ENCODE measurements at places on chromosomes 11 and 22.

- no peak for DNase-seq
Measured at GRCh38 chr11:117932426-117932825, 3.2 kb upstream of the TMPRSS13 start.

- DNase-seq, result no peak
Measured at GRCh38 chr22:31019191-31019930, 50.3 kb downstream of the TUG1 start.

- DNase-seq, result no peak
Measured at GRCh38 chr11:10317776-10318526, 13.1 kb downstream of the ADM start.

DNA sequence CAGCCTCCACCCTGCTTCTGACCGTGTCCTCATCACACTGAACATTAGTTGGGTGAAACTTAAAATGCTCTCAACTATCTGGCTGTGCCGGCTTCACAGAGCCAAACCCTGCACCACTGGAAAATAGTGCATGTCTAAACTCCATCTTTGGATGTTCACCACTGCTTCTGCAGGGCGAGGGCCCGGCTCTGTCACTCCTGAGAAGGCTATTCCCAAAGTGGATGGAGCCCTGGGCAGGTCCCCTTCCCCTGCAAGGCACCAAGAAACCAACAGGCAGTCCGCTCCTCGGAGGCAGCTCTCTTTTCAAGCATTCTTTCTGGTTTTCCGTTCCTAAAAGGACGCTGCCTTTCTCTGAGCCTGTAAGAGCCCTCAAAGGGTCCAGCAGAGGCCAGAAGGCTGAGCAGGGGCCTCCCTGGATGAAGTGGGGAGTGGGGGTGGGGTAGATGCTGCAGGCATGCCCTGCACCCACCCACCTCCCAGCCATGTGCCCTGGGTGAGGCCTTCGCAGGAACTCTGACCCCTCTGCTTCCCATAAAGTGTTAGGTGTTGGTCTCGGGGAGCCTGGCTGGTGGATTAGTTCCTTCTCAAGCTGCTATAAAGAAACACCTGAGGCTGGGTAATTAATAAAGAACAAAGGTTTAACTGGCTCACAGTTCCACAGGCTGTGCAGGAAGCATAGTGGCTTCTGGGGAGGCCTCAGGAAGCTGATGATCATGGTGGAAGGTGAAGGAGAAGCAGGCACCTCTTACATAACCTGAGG lies 23.3 kb downstream of the LINC01488 start:
- DNase-seq, result no peak

DNA sequence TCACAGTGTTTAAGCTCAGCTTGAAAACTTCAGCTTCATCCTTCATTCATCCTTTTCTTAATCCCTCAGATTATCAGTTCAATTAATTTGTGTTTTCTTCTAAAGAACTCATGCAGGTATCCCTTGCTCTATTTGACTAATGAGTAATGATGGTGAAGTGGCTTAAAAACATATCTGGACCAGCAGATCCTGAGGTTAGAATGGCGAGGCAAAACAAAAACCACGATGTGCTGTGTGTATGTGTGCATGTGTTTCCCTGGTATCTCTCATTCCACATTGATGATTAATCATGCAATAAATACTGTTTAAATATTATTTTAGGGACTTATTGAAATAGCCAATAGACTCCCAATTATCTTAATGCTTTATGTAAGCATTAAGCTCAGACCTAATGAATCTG lies 437.0 kb downstream of the DYNC2H1 start:
- DNase-seq, result no peak

Data from AG09309 (cell line).